ENCODE measurements at places on chromosomes 4 and X.

DNA sequence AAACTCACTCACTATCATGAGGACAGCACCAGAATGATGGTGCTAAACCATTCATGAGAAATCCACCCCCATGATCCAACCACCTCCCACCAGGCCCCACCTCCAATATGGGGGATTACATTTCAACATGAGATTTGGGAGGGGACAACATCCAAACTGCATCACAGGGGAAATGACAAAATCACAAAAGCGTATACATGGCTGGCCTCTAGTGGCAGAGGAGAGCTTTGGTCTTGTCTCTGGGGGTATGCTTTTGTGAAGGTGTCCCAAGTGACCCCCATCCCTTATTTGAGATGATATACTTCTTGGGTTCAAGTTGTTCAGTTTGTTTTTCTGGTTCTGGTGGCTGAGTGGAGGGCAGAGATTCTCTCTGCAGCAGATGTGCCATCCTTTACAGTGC is 8.5 kb upstream of the SETD7 start:
- DNase-seq = no peak

- no peak for DNase-seq
Observed at GRCh38 chr4:168154546-168155277, 62.4 kb downstream of the ANXA10 start.

- DNase-seq = no peak
Observed at GRCh38 chr4:39043861-39044363, 11.7 kb upstream of the TMEM156 start.

- no peak for DNase-seq
Observed at GRCh38 chr4:63122955-63123354, 1286.3 kb downstream of the TECRL start.

- DNase-seq = no peak
Observed at GRCh38 chrX:102546828-102547493, 30.4 kb upstream of the TMSB15A start.

DNA sequence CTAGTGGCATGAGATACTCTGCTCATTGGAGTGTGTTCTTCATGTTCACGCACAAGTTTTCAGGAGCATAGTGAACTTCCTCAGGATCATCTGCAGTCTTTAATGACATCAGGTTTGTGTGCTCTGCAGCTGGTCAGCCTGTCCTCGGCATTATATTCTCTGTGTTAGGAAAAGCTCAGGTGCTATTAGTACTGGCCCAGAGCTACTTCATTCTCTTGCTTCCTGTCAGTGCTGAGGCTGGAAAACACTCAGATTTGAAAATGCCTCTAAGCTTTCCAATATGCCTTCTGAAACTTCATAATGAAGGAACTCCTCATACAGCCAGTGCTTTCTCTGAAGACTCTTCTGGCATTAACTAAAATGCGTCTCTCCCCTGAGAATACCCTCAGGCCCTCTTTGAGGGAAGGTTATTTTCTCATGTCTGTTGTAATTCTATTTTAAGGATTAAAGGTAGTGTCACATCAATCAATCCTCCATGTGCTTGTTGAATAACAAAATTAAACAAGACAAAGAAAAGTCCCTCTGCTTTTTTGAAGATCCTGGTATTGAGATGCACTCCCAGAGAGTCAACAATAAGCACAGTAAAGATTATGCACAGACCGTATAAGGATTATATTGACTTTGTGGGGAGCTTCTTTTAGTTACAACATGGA is 666.4 kb downstream of the ADGRL3 start:
- no peak for DNase-seq

GRCh38 chr4:109355835-109356234 is 53.4 kb upstream of the COL25A1 start:
- DNase-seq = no peak

- no peak for DNase-seq
Observed at GRCh38 chr4:188025476-188025875, 29.9 kb downstream of the ZFP42 start.

DNA sequence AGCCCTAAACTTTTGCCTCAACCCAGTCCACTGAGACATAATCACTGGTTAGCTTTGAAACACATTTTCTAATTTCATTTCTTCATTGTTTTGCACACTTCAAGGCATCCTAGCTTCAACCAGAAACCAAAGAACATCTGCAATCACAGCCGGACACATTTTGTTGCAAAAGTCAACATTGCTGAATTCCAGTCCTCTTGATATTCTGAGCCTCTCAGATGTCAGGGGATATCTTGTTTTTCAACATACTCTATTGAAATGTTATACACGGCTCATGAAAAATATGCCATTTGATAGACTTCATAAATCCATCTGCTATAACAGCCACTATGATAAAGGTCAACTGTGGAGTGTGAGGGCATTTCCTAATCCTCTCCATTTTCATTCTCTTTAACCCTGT is 241.6 kb upstream of the PUDP start:
- DNase-seq = no peak

DNA sequence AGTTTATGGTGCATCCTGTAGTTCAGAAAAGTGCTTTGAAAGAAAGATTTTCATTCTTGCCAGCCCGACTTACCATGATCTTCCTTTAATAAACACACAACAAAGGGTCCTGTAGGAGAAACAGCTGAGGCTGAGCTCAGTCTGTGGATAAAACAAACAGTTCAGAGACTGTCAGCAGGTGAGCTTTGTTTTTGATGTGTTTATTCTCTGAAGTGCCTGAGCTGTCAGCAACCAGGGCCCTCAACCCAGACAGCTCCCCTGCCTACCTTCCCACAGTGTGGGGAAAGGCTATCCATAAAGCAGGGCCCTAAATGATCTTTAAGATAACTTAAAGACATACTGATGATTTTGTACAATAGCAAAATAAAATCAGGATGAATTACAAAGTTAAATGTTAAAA is 459.2 kb upstream of the GALNT7 start:
- no peak for DNase-seq

- DNase-seq = no peak
Observed at GRCh38 chrX:101417190-101417589, 9.2 kb downstream of the HNRNPH2 start.

DNA sequence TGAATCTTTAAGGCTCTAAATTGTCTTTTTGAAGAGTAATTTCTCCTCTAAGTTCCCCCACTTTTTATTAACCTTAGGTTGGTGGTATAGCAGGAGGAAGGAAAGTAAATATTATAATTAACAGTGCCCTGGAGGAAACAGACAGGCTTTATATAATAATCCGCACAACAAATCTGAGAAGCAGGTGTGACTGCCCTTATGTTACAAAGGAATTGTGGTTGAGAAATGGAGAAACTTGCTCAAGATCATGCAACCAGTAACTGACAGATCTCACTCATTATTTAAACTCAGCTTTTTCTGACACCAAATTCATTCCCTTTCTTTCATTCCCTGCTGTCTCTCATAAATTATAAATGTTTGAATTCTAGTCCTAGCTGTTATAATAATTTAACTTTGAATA is 282.0 kb downstream of the PPP3CA start:
- DNase-seq = no peak

DNA sequence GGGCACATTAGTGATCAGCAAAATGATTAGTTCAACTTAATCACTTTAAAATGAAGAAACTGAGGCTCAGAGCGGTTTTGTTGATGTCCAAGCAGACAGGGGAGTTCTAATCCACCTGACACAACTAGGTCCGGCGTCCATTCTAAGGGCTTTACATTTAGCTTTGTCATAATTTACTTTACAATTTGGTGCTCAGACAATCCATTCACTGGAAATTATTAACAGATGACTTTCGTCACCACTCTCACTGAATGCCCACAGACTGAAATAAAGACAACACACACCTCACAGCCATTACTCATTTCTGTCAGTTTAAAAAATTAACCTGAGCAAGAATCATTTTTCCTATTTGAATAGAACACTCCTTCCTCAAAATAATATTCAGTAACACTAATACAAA is 10.8 kb downstream of the NR3C2 start:
- no peak for DNase-seq

DNA sequence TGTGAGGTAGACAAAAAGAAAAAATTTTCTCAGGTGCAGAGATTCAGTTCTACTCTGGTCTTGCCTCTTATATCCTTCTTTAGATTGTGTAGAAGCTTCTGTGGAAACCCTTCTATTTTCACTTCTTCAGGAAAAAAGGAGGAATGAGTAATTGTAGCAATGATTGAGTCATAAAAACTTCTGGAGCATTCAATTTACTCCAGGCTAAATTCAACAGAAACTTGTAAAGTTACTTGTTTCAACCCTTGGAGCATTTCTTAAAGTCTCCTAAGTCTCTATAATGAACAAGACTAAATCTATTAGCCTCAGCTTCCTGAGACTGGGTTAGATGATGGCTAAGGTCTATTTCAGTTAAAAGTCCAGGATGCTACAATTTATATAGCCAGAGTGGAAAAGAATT is 29.9 kb downstream of the BOD1L1 start:
- DNase-seq = no peak

- DNase-seq = no peak
Observed at GRCh38 chr4:98945297-98945850, 16.4 kb upstream of the EIF4E start.
